EH (cell line): ENCODE measurements at places on chromosomes 5 and 9.
A peak's percentile ranks its signal among the peaks of the same experiment; 100 is the strongest.

GRCh38 chr9:104842698-104843097 is 78.8 kb downstream of the NIPSNAP3B start:
- no peak for DNase-seq

GRCh38 chr9:83147315-83148149 is 84.6 kb upstream of the RASEF start:
- DNase-seq = no peak

- DNase-seq = no peak
These were observed 110.3 kb upstream of the PTCH1 start for GRCh38 chr9:95626885-95627558.

GRCh38 chr5:75214928-75215327 is 21.8 kb downstream of the ANKRD31 start:
- no peak for DNase-seq

- no peak for DNase-seq
These were observed 58.5 kb downstream of the BRINP1 start for GRCh38 chr9:119310741-119311140.

- DNase-seq = peak; percentile 93
These were observed 95.2 kb upstream of the CAST start for GRCh38 chr5:96566833-96567587.

- DNase-seq = no peak
These were observed 2.6 kb upstream of the CCDC187 start for GRCh38 chr9:136306211-136307208.

DNA sequence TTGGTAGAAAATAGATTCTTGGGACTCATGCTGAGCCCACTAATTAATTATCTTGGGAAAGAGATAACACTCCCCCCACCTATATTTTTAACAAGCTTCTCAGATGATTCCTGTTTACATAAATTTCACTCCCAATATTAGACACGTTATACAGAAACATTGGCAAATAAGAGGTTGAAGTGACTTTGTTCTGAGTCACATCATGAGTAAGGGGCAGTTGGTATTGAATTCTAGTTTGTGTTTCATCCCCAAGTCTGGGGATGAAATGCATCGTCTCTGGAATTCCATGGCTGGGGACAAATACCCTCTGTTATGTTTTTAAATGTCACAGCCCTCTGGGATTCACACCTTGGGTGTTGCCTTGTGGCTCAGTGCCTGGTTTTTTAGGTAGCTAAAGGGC is 41.0 kb downstream of the BASP1 start:
- DNase-seq = peak; percentile 49

- peak; percentile 46 for DNase-seq
These were observed 239.9 kb upstream of the PAPPA start for GRCh38 chr9:115913696-115914095.

- peak; percentile 57 for DNase-seq
These were observed 28.3 kb upstream of the APC start for GRCh38 chr5:112709416-112709815.

DNA sequence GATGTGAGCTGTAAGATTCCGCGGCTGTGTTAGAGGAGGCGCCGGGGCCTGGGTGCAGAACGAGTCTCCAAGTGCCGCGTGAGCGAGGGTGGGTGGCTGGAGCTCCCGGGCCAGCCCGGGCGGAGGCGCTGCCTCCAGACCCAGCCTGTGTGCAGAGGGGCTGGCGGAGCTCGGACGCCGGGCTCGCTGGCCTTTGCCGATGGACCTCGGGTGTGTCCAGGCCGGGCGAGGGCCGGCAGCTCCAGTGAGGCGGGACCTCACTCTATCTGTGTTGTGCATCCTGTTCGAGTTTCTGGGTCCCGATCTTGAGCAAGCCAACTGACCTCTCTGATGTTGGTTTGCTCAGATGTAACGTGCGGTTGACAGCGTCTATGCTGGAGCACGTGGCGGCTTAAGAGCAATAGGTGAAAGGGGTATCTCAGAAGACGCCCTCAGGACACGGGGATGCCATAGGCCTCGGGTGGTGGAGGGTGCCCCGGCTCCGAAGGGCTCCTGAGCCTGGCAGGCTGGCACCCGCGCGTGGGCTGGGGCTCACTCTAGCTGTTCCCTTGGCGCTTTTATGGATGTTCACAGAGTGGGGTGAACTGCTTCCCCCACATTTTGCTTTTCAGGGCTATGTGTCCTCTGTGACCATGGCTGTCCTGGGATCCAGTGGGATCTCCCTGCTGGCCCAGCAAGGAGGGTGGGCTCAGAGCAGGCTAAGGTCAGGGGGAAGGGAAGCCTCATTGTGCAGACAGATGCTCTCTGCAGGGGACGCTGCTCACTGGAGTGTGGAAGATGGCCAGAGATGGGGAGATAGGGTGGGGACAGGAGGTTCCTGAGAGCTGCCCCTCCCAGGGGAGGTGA is 69.8 kb downstream of the MRPL36 start:
- DNase-seq = no peak

GRCh38 chr5:87421307-87421706 is 8.6 kb upstream of the CCNH start:
- no peak for DNase-seq

DNA sequence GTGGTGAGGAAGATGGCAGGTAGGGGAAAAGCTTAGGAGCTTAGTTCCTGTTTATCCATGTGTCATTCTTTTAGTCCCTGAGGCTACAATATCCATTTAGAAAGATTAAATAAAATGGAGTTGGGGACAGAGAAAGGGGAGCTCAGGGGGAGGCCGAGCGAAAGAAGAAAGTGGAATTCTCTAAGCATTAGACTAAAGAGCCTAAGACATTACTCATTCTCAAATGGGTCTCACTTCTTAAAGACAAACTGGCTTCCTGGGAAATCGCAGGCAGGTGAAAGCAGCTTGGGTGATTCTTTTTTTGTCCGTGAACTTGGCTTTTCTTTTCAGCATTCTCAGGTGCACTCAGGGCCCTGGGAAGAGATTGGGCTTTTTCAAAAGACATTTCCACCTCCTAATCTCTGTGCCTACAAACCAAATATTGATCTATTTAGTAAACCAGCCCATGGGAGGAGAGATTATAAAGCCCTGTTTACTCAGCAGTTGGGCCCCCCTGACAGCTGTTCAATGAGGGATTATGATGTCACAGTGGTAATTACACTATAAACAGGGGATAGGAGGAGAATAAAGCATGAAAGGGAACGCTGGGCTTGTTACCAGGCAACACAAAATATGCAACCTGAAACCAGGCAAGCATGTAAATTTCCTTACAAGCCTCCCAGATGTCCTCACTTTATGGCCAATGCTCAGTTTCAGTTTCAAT is 584.0 kb downstream of the ACTL7B start:
- peak; percentile 83 for DNase-seq

GRCh38 chr5:96855031-96855872 is 21.0 kb upstream of the ERAP2 start:
- peak; percentile 21 for DNase-seq

DNA sequence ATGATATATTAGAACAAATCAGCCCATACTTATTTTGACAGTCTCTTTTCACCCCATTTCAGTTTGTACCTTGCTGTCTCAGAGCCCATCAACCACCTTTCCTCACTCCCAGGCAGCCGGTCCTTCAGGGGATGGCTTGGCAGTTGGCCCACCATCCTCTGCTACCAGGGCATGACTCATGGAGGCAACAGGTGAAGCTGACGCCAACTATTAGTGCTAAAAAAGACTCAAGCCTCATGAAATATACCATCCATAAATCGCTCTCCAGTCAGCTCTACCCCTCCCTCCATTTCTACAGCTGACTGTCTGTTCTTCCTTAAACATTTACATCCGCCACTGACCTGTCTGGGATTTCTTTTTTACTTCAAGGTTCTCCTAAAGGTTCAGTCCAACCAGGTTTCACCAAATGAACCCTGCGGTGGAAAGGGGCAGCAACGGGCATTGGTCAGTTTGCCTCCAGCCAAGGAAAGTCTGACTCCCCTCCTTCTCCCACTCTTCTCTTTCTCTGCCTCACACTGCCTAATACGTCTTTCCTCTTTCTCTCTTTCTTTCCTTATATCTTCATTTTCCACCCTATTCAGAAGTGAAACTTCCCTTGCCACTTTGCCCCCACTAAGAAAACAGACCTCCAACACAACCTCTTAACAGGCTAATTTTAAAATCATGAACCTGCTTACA is 439.1 kb downstream of the RAB3C start:
- no peak for DNase-seq

DNA sequence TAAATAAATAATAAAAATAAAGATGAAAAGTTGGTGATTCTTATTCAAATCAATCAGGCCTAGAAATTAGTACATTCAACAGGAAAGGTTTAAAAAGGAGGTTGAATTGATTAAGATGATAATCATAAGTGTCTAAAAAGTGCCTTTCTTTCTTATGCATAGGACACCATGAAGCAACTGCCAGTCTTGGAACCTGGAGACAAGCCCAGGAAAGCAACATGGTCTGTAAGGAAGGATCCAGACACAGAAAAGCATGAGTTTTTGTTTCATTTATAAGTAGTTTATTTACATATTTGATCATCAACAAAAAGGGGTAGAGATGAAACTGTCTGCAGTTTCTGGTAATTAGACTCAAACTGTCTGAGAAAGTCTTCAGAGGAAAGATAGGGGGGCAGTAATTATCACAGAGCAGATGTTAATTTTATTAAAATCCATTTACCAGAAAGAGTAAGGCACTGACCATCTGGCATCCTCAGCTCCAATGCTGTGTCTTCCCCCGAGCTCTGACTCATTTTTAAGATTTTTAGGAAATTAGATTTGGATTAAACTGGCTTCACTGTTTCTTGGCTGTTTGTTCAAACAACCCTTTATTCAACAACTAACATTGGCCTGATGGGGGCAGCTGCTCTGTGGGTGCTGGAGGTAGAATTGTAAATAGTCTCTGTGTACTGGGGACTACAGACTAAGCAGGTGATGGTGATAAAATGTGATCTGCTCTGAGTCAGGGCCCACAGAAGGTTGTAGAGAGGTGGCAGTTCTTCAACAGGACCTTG is 2.7 kb downstream of the RABEPK start:
- DNase-seq = peak; percentile 5

DNA sequence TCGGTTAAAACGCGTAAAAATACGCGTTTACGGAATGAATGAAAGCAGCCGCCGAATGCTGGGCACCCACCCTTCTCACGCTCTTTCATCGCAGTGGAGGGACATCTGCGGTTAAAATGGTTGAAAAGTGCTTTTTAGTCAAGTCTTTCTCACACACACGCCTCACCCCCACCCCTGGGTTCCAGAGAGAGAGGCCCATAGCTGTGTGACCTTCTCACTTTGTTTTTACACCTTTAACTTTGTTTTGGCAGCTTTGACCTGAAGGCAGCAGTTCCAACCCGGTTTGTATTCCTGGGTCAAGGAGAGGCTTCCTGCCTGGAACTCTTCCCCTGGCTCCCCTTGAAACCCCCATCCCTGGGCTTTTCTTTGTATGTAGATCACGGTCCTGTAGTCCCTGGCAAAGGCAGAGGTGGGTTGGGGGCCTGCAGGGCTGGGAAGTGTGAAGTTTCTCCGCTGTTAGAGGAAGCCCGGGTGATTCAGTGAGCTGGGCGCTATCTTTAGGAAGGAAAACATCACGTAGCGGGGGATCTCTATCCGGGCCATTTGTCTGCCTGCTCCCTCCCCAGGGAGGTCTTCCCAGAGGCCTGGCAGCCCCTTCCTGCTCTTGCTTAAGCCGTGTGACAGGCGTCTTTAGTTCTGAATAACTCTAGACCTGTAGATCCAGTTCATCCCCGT is 29.6 kb downstream of the SPRY4 start:
- no peak for DNase-seq

- peak; percentile 56 for DNase-seq
These were observed 122.6 kb downstream of the APBA1 start for GRCh38 chr9:69549310-69550202.

GRCh38 chr5:35112300-35112699 is 64.6 kb upstream of the AGXT2 start:
- DNase-seq = no peak

GRCh38 chr9:126872516-126872915 is 12.1 kb downstream of the ZBTB34 start:
- no peak for DNase-seq

GRCh38 chr5:99019254-99019653 is 90.4 kb upstream of the CHD1 start:
- peak; percentile 41 for DNase-seq

DNA sequence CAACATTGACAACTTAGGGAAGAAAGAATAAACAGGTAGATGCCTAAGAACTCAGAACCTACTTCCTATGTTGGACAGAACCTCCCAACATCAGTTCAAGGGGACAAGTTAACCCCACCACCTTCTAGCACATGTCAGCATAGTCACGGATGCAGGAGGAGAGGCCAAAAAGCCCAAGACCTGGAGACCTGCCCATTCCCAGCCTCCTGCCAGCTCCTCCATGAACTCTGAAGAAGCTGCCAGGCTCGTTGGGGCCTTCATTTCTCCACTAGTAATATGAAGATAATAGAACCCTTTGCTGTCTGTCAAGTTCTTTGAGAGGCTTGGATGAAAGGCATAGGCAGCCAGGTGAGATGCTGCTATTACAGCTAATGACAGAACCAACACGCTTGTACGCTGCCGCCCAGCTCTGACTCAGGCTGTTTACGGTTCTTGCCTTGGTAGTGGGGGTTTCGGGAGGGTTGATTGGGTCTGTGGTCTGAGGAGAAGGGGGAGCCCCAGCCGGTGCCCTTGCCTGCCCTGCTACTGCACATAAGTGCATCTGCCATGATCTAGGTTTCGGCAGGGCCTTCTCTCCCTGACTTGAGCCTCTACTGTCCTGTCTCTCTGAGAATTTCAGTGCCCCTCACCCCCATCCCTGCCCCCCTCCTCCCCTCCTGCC is 82.2 kb downstream of the NRG2 start:
- DNase-seq = no peak
